ENCODE measurements at places on chromosomes 7 and 10.

GRCh38 chr10:96829029-96829773 lies 2.9 kb upstream of the LCOR start:
- DNase-seq, result no peak

GRCh38 chr7:12314199-12314598 lies 89.5 kb downstream of the VWDE start:
- DNase-seq, result no peak

- DNase-seq, result no peak
Observed at GRCh38 chr10:96488161-96488935, 25.4 kb downstream of the TLL2 start.

GRCh38 chr7:148563583-148564274 lies 26.8 kb upstream of the C7orf33 start:
- no peak for DNase-seq

- no peak for DNase-seq
Observed at GRCh38 chr7:146412781-146413180, 296.2 kb downstream of the CNTNAP2 start.

GRCh38 chr10:130023454-130024230 lies 59.6 kb upstream of the EBF3 start:
- DNase-seq, result no peak

DNA sequence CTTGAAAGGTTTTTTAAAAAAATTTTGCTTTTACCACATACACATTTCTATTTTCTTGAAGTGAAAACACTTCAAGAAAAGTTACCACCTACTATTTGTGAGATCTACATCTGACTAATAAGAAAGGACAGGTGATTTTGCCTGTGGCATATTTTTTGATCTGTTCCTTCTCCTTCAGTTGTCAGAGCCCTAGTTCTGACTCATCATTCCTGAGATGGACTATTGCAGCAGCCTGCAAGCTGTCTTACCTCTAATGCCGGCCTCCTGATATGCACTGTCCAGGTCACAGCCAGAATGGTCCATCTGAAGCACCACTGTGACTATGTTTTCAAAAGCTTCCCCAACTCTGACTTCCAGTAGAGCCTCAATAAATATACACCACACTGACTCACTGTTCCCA lies 28.2 kb upstream of the ANK3 start:
- DNase-seq, result no peak

- DNase-seq, result peak; percentile 4
Observed at GRCh38 chr7:156731651-156732050, 91.1 kb downstream of the RNF32 start.

DNA sequence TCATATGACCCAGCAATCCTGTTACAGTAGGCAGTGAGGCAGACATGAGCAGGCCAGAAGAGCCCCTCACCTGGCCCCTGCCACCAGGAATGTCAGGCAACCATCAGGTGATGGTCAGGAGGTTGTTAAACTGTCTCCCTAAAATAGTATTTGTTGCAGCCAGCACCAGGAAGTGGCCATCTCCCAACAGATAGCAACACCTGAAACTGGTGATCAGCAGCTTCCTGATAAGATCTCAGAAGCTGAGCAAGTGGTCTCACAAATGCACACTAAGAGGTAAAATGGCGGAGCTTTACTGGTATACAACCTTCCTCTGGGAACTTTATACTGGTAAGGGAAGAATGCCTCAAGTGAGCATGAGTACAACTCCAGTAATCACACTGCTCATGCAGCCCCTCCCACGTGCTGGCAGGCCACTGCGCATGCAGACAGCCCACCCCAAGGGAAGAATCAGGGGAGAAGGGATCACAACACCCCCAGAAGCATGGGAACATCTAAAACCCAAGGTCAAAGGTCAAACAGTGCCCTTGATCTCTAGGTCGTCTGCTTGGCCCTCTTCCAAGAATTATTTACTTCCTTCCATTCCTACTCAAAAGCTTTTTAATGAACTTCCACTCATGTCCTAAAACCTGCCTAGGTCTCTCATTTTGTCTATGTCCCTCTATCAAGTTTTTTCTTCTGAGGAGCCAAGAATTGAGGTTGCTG lies 133.5 kb downstream of the DOCK4 start:
- DNase-seq, result no peak

DNA sequence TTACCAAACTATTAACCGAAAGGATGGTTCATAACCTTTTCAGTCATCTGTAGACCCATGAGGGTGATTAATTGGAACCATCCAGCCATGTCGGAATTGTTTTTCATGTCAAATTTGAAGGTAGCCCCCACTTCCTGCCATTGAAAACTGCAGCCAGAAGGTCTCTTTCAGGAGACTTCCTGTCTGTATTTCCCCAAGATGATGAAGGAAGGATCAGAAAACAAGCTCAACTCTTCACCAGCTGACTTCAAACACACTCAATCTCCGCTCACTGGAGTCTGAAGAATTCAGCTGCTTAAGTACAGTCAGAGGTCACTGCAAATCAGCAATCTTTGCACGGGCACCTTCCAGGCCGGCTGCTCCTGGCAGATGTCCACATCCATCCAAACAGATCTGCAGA lies 291.7 kb upstream of the NPVF start:
- DNase-seq, result no peak

DNA sequence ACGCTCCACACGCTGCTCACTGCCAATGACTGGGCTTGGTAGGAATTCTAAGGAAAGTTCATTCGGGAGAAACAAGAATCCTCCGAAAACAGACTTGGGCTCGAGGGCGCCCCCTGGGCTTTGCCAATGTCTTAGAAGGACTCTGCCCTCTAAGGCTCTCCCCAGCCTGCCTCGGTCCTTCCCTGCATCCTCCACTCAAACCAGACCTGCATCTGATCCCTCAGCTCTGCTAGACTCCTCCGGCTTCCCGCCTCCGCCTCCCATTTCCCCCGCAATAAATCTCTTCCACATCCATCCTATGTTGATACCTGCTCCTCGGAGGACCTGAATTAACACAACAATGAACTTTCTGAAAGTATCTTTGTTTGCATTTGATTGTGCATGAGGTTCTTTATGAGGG lies 177.6 kb downstream of the PLPP4 start:
- DNase-seq, result no peak

DNA sequence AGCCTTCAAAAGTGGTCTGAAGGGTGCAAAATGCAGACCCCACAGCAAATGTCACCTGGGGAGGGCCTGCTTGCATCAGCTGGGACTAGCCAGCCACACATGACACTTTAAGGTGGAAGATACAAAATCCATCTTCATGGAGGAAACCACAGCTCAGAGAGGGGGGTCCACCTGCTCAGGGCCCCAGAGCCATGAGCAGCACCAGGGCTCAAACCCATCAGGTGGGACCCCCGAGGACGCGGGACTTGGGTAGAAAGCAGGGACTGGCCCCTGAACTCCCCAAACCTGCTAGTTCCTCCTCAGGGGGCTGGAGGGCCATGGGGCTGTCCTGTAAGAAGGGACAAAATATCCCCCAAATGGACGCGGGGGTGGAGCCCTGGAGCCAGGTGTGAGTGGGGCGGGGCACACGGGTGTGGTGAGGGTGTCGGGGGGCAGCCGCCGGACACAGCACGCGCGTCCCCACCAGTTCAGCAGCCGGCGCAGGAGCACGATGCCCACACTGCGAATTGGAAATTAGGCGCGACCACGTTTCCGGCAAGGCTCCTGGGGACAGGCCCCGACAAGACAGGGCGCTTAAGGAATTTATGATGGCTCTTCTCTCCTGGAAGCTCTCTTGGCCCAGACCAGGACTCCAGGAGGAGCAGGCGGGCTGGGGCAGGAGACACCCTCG lies 8.0 kb downstream of the PDGFA start:
- no peak for DNase-seq

GRCh38 chr7:26385240-26385639 lies 93.6 kb downstream of the SNX10 start:
- no peak for DNase-seq

GRCh38 chr7:157570531-157571200 lies 233.9 kb downstream of the DNAJB6 start:
- no peak for DNase-seq

Measured in hepatic stellate cell (primary cell).